ENCODE measurements at places on chromosomes 6 and 20.

DNA sequence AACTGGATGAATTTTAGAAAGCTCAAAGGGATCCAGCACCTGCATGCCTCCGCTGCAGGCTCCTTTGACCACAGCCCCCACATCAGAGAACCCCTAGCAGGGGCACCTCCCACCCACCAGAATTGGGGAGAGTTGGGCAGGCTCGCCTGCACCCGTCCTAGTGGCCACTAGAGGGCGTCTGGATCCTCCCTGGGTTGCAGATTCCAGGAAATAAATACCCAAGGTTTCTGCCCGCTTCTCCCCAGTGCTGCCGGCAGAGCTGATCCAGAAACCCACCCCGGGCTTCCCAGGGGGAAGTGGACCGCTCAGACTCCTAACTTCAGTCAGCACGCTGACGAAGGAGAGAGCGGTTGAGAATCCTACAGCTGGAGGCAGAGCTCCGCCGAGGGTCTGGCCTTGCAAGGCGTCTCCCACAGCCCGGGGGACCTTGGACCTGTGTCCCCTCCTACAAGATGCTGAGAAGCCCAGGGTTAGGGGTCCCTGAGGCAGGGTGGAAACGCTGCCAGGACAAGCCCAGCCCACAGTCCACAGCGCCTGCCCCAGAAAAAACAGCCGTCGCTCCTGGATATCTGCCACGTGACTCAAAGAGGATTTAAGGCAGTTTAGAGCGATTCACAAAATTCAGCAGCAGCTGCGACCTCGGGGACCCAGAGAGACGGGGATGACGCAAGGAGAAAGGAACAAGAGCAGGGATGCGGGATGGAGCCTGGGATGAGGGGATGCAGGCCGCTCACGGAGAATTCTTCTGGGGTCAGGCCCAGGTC, 32.6 kb upstream of the PHACTR3 start:
- peak; percentile 23 for DNase-seq

DNA sequence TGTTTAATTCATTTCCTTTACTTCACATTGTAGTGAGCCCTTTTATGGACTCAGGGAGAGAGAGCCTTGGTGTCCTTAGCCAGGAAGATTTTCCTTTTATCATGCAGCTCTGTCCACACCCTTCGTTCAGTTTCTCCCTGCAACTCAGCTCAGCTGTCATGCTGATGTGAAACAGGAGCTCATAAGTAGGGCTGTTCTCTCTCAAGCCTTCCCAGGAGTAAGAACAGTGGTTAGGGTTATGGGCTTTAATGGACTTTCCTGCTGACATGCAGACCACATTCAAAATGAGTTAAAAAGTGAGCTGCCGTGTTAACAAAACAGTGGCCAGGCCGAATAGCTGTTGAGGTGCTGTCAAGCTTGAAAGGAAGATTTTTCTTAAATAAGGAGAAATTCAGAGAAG, 104.1 kb downstream of the BCKDHB start:
- no peak for DNase-seq

DNA sequence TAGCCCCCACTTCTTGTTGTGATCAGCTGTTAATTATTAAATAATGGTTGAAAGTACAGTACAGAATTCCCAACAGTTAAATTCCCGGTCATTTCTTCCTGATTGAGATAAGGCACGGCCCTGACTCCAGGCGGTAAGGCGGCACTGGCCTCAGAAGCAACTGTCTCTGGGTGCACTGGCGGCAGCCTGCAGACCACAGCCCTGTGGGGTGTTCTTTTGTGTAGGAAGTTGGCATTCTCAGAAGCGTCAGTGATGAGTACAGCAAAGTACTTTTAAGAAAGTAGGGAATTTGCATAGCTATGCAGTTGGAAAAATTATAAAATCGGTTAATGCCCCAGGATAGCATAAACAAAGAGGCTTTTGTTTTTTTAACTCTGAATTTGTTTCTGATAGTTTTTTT, 50.5 kb downstream of the SAMD5 start:
- no peak for DNase-seq

- no peak for DNase-seq
Observed at GRCh38 chr6:159086033-159086618, 41.3 kb upstream of the TAGAP start.

DNA sequence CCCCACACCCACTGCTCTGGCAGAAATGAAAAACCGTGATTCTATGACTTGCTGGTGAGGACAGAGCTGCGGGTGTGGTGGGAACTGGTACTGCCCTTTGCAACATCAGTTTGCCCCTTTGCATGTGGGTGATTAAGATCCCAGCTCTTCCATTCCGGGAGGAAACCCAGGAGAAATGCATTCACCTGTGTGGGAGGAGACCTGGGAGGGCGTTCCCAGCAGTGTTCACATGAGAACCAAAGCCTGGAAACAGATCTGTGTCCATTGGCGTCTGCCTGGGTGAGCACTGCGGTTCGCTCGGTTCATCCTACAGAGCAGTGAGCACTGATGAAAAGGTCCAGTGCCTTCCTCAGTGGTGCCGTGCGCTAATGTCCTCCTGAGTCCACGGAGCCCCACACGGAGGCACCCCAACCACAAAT, 89.7 kb downstream of the SMOC2 start:
- DNase-seq: no peak

DNA sequence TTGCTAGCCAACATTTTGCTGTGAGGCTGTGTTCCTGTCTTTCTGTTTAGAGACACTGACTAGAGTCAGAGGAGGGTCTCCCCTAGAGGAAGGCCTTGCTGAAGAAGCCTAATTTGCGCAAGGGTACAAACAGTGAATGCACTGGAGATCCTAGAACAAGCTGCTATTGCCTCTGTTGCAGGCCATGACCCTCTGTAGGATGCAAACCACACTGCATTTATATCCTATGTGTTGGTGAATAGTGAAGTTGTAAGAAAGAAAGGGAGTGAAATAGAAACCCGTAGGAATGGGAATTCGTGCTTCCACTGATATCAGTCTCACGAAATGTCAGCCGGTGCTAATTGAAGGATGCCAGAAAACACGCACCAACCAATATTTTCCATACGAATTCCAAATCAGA, 88.2 kb downstream of the GJA1 start:
- no peak for DNase-seq

- DNase-seq: no peak
Observed at GRCh38 chr6:117463762-117464665, 18.5 kb upstream of the DCBLD1 start.

DNA sequence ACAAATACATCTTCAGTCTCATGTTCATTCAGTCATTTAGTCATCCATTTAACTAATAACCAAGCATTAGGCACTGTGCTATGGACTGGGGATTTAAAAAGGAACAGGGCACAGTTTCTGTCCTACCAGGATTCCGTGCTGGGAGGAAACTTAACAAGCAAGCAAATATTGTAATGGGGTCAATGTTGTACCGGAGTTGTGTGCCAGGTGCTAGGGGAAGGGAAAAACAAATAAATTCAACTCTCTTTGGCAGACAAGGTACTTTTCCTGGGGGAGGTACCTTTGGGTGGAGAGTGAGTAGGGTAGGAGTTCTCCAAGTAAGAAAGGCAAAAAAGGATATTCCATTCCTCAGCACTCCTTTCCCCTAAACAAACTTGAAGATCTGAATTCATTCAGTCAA, 90.3 kb downstream of the OLIG3 start:
- no peak for DNase-seq

- DNase-seq: no peak
Observed at GRCh38 chr6:75333676-75334200, 49.1 kb upstream of the TMEM30A start.

GRCh38 chr20:18613553-18613952, 25.7 kb downstream of the DTD1 start:
- DNase-seq: no peak

GRCh38 chr6:98525860-98526259, 308.5 kb upstream of the POU3F2 start:
- no peak for DNase-seq

DNA sequence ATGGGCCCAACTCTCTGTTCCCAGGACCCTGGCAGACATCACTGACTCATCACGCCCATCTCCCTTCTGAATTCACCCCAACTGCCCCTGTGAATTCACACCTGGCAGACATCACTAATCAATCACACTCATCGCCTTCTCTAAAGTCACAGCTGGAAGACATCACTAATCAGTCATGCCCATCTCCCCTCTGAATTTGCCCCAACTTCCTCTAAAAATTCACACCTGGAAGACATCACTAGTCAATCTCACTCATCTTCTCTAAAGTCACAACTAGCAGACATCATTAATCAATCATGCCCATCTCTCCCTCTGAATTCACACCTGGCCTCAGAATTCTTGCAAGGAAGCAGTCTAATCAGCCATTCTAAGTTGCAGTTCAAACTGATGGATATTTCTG, 111.1 kb downstream of the FOXA2 start:
- DNase-seq: no peak

GRCh38 chr6:12066297-12066696, 54.2 kb downstream of the HIVEP1 start:
- no peak for DNase-seq

- no peak for DNase-seq
Observed at GRCh38 chr6:363291-363690, 28.3 kb upstream of the IRF4 start.

- DNase-seq: no peak
Observed at GRCh38 chr6:17583811-17584210, 16.3 kb upstream of the FAM8A1 start.

DNA sequence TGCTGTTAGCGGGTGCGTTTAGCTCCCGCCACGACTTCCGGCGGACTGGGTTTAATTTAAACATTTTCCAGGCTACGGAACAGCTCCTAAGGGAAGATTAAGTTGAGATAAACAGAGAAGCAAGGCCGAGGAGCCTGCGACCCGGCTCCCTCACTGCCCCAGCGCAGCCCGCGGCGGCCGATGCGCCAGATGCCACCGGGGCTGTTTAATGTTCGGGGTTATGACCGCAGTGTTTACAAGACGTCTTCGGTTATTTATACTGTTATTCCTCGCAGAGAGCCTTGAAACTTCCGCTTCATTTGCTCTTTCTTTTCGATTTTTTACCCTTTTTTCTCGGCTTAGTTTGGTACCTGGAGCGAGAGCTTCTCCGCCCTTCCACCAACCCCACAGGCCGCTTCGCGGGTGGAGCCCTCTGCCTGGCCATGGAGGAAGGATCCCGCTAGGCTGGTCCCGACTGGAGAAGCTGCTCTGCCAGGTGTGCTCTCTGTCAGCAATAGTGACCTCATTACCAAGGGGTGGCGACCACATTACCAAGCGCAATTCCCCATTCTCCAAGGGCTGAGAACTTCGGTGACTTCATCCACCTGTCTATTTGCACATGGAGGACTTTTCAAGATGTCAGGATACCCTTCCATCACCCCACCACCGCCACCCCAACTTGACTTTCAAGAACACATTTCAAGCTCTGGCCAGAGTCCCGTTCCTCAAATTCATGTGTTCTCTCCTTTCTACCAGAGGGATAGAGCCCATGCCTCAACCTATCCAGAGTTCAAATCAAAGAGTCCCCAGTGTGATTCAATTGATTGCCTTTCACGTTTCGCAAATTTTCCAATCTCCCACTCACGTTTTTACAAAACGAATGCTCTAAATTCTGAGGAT, 4.1 kb downstream of the TCF21 start:
- no peak for DNase-seq

GRCh38 chr20:57442888-57443239, 51.7 kb downstream of the RBM38 start:
- DNase-seq: no peak

- no peak for DNase-seq
Observed at GRCh38 chr6:16854986-16855385, 93.7 kb upstream of the ATXN1 start.

DNA sequence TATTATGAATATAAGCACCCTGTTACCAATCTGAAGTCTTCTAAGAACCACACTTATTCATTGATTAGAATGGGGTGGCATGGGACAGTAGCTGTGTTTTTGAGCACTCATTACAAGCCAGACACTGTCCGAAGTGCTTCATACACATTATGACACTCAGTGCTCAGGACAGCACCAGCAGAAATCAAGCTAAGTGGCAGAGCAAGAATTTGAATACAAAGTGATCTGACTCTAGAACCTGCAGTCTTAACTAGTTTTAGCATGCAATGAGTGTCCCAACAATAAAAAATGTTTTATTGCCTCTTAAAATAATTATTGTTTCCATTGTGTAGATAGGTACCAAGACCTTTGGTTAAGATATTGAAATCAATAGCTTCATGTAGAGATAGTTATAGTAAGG, 39.1 kb upstream of the GLP1R start:
- no peak for DNase-seq

DNA sequence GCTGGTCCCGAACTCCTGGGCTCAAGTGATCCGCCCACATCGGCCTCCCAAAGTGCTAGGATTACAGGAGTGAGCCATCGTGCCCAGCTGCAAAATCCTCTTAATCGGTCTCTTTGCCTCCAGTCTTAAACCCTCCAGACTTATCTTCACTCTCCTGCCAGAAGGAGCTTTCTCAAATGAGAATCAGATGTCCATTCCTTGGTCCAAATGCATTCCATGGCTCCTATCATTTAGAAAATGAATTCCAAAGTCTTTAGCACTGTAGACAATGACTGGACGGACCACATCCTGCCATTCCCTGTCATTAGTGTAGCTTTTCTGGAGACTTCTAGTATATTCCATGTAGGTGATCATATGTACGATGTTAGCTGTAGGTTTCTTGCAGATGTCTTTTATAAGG, 141.9 kb downstream of the ID4 start:
- DNase-seq: no peak

- no peak for DNase-seq
Observed at GRCh38 chr6:139839506-139840156, 465.2 kb upstream of the CITED2 start.

DNA sequence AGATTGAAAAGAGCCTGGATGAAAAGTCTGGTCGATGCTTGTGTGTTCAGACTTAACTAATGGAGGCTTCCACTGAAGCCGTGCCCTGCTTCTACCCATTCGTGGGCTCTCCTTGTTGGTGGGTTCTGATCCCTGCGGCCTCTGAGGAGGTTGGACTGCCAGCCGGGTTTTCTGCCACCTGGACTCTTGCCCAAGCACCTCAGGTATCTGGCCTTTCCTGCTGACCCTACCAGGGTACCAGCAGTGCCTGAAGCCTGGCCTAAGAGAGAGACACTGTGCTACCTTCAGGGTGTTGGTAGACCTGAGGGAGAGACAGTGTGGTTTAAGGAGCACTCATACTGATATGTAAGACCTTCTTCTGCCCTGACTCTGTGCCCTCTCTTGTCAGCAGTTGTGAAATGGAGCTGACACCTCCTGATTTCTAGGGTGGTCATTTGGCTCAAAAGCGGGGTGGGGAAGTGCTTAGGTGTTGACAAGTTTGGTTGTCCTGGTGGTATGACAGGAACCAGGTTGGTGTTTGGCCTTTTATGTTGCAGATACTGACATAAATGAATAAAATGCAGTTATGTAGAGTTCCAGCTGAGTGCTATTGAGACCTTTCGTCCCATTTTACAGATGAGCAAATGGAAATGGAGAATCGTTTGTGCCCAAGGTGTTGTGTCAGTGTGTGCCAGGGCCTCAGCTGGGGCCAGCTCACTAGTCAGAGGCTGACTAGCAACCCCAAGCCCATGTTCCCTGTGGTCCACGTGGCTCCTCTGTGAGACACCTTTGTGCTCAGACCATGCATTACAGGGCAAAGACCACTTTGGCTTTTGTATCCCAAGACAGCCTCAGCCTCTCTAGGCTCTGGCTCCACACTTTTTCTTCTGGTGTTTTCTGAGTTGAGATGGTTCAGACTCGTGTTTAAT, 3.1 kb downstream of the PLCG1 start:
- DNase-seq: no peak

- no peak for DNase-seq
Observed at GRCh38 chr6:145490068-145490467, 245.3 kb downstream of the EPM2A start.

GRCh38 chr6:13447949-13448724, 39.3 kb downstream of the GFOD1 start:
- no peak for DNase-seq

- DNase-seq: no peak
Observed at GRCh38 chr20:31484001-31484400, 8.9 kb downstream of the REM1 start.

Data from stimulated activated CD8-positive, alpha-beta memory T cell treated with anti-CD3 and anti-CD28 coated beads, Interleukin-4, amount 100 ng/mL, for 24 hours (primary cell).